Activated CD4-positive, alpha-beta T cell treated with anti-CD3 and anti-CD28 coated beads, Interleukin-2, Interleukin-4, amounts not matched to agents 100 ng/mL and 50 ng/mL, durations not matched to agents 16 hours and 8 hours (primary cell): ENCODE measurements at places on chromosomes 7 and 10.

DNA sequence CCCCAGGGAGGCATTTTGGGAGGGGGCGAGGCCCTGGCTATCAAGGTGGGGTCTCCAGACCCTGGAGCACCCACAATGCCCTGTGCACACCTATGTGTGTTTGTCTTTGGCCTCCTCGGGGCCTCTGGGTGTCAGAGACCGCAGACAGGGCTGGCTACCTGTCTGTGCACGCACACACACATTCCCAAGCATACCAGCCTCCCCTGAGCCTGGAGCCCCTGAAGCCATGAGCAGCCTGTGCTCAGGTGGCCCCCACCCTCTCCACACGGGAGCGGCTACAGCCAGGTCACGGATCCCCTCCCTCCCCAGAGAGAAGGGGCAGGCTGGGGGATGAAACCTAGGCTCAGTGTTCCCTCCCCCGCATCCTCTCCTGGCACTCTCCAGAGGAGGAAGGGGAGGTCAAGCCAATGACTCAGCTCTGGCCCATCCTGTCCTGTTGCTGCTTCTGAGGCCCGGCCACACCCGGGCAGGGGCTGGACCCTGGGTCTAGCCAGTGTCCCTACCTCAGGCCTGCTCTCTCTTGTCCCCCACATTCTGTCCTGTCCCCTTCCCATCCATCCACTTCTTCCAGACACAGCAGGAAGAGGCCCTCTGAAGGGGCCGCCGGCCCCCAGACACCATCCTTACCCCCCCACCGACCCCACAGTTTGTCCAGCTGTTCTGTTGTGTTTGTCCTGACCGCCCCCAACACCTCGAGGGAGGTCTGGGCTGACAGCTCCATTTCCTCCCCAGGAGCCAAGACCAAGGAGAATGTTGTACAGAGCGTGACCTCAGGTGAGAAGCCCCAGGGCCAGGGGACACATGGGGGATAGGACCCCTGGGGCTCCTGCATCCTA, 720 bp downstream of the SNCG start:
- DNase-seq, result no peak

GRCh38 chr7:102849538-102849937, 63.3 kb upstream of the LRRC17 start:
- no peak for DNase-seq

DNA sequence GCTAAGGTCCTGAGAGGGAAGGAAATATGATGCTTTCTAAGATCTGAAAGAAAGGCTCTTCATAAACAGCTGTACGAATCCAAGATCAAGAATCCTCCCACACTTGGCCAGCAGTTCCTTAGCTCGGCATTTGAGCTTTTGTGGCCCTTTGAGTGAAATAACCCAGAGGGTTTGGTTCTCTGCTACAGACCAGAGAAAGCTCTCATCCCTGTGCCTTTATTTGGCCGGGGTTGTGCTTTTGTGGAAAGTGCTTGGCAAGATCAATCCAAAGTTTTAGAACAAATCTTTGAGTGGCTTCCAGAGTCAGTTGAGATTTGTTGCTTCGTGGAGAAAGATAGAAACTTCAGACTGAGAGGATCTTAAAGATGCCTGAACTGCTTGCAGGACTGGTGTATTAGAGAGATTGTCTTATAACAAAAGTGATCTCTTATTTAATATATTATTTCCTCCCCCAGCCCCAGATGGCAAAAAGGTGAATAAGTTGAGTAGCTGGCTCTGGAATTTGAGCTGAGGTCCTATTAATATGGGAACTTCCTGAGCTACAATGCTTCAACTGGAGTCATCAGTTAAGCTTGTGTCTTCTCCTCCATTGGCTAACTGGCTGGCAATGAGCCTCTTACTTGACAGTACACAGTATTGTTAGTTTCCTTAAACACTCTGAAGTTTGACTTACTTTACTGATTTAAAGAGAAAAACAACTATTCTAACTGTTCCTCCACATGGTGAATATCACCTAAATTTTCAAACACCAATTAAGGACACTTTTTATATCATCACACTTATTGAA, 687.3 kb downstream of the MAGI2 start:
- DNase-seq, result no peak

- no peak for DNase-seq
These were observed 56.1 kb downstream of the TWIST1 start for GRCh38 chr7:19061331-19061730.

GRCh38 chr10:85611746-85612377, 754.7 kb downstream of the GRID1 start:
- DNase-seq, result no peak
